ENCODE measurements at places on chromosomes 12 and 14.

DNA sequence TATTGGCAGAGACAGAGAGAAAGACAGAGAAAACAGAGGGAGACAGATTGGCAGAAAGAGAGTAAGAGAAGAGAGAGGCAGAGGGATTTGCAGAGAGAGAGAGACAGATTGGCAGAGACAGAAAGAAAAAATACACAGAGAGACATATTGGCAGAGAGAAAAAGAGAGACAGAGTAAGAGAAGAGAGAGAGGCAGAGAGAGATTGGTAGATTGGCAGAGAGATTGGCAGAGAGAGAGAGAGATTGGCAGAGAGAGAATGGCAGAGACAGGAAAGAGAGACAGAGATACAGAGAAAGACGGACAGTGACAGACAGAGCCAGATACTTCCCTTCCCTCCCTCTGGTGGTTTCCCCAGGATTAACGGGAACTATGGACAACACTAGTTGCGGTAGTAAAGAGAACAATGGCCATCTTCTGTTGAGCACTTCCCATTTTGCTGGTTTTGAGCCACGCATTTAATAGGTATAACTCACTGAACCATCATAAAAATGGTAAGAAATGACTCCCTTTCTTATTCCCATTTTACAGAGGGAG is 2.6 kb upstream of the NOS1 start:
- no peak for DNase-seq

- no peak for DNase-seq
These were observed 125.2 kb downstream of the NTF3 start for GRCh38 chr12:5556946-5557673.

- peak; percentile 74 for DNase-seq
These were observed 10.1 kb downstream of the NUDT4 start for GRCh38 chr12:93387780-93388179.

DNA sequence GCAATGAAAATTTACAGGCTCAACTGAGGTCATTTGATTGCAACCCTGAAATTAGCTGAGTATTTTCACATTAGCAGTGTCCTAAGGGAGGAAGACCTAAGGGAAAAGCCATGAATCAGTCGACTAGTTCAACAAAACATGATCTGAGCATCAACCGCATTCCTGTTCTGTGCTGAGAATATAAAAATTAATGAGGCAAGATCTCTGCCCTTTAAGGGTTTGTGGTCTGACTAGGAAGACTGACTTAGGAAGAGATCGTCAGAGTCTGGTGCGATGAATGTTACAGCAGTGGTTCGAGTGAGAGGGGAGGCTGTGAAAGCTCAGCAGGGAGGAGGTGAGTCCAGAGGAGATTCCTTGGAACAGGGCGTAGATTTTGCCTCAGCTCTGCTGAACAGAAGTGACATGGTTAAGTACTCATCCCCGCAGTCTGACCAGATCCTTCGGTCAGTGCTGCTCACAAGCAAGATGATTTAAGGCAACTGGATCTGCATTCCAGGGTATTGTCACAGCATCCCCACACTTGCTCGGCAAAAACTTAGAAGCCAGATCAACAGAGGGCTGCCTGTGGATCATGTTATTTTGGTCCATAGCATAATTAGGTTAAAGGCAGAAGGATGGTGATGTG is 49.6 kb downstream of the BMAL2 start:
- no peak for DNase-seq

GRCh38 chr14:90398841-90399540 is 2.2 kb downstream of the CALM1 start:
- DNase-seq = no peak

- no peak for DNase-seq
These were observed 32.6 kb upstream of the DHRS7 start for GRCh38 chr14:60197629-60198303.

GRCh38 chr12:94805749-94806529 is 155.6 kb upstream of the TMCC3 start:
- no peak for DNase-seq

- no peak for DNase-seq
These were observed 22.7 kb downstream of the CDKL1 start for GRCh38 chr14:50373959-50374358.

GRCh38 chr14:34113005-34113511 is 162.2 kb upstream of the EGLN3 start:
- DNase-seq = no peak

DNA sequence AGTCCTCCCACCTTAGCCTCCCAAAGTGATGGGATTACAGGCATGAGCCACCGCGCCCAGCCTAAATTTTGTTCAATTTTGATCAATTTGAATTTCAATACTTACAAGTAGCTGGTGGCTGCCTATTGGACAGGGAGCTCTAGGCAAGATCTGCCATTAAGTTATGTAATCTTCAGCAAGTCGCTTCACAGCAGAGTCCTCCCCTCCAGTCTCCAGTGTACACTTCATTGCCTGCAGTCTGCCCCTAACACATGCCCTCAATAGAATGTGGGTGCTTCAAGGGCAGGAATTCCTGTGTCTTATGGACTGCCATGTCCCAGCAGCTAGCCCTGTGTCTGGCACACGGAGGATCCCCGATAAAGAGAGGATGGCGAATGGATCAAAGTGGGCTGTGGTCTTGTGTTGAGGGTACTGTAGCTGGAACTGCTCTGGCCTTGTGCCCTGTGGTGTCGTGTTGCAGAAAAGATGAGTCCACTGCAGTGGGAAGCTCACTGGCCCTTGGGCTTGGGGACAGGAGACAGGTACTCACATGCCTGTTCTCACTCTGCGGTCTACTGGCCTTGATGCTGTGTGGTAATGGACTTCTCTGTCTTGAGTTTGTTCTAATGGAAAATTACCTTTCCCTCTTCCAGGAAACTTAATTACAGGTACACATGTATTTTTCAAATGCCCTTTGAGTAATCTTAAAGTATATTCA is 67.6 kb downstream of the TECPR2 start:
- no peak for DNase-seq

DNA sequence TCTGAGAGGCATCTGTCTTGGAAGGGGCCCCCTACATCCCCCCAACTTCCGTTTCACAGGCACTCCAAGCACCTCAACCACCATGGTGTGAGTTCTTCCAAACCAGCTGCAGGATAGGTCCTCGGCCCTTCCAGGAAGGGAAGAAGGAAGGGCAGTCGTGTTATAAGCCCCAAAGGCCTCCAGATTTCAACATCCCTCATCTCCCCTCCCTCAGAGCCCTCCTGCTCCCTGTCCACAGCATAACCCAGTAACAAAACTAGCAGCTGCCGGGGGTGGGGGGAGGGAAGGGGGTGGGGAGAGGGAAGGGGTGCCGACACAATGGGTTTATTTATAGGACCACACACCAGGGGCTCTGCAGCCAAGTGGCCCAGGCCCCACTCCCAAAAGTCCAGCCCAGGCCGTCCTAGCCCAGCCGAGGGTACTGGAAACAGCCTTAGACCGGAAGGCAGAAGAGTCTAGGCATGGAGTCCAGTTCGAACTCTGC is 18.3 kb downstream of the NCKAP5L start:
- DNase-seq = no peak

GRCh38 chr14:98069712-98070171 is 1202.3 kb downstream of the BCL11B start:
- no peak for DNase-seq

GRCh38 chr12:14418451-14418890 is 53.0 kb downstream of the ATF7IP start:
- DNase-seq = no peak

- DNase-seq = no peak
These were observed 812.1 kb upstream of the NOVA1 start for GRCh38 chr14:27409944-27410343.

DNA sequence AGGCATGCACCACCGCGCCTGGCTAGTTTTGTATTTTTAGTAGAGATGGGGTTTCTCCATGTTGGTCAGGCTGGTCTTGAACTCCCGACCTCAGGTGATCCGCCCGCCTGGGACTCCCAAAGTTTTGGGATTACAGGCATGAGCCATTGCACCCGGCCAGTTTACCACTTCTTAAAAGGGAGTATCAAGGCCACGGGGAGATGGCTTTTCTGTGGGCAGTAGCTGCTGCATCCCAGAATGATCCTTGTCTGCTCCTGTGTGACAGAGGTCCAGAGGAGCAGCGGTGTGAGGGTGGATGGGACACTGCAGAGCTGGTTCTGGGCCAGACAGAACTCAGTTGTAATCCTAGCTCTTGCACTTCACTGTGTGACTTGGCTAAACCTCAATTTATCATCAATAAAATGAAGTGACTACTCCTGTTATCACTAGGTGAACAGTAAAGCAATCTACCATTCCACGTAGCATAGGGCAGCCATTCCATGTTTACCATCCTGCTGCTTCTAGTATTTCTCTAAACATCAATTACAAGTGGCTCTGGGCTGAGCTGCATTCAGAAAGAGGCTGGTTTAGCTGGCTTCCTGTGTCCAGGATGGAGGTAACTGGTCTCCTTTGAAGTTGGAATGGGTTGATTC is 3.0 kb upstream of the NPFF start:
- DNase-seq = no peak

GRCh38 chr14:87443787-87444186 is 549.2 kb downstream of the GALC start:
- DNase-seq = no peak

DNA sequence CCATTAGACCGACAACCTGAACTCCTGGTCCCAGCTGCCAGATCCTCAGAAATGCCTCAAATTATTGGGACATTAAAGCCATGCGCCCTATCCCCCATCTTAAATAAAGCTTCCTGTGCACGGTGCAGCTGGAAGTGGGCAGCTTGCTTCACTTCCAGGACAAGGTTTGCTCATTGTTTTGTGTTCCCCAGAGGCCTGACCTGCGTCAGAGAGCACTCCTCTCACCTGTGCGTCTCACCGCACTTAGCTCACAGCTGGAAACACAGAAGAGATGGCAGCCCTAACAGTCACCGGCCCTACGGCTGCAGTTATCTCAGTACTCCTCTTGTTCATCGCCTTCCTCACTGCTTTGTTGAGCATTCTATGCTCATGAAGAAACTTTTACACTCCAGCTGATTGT is 135.5 kb downstream of the ANO2 start:
- no peak for DNase-seq

DNA sequence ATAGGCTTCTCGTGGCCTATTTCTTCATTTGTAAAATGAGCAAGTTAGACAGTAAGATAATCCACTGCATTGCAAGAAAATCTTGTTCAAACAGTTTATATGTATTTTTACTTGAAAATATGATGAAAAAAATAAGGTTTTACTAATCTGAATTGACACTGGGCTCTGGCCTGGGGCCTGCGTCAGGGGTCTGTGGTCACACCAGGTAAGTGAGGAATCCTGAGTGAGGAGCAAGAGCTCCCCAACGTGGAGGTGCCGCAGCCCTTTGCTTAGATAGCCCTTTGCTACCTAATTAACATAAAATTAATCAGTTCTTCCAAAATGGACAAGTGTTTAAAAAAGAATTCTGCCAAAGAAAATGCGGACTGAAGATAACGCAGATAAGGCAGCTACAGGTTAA is 39.1 kb upstream of the STAB2 start:
- DNase-seq = no peak

DNA sequence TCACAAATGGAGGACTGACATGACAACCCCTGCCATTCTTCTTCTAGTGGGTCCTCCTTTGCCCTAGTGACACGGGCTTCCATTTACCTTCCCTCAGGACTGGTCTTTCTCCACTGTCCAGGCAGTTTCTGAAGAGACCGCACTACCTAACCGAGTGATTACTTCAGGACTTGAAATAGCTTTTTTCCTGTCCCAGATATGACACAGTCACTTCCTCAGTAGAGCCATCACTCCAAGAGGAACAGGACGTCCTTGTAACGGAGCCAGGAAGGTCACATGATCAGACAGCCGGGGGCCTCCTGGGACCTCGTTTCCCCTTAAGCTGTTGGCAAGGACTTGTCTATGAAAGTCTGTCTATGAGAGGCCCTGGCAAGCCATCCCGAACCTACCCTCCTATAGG is 62.3 kb downstream of the FOS start:
- no peak for DNase-seq

DNA sequence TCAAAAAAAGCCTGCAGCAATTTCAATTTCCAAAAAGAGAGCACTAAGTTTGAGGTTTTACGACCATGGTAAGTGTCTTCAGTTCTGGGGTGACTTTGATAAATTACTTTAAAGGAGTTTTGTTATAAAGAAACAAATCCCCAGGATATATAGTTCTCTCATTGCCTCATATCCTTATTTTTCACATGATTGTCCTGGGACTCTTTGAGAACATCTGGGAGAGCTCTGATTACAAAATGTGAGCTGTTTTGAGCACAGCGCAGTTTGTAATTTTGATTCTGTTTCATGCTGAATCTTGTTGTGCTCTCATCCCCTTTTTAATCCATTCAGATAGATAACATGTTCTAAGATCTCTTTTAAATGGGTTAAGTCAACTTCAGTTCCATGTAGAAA is 67.7 kb upstream of the DCN start:
- no peak for DNase-seq

GRCh38 chr12:82803201-82803600 is 116.5 kb downstream of the TMTC2 start:
- DNase-seq = no peak

DNA sequence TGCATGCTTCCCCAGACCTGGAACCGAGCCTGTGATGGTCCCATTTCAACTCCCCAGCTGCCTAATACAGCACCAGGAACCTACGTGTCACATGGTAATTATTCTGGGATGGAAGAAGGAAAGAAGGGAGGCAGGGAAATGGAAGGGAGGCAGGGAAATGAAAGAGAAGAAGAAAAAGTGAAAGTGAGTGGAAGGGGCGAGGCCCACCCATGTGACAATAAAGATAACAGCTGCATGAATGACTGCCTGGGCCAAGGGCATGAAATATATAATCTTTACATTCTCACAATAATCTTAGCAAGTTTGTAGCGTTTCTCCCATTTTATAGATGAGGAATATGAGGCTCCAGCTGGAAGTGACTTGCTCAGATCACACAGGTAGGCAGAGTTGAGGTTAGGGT is 245.0 kb upstream of the PWP1 start:
- DNase-seq = no peak

DNA sequence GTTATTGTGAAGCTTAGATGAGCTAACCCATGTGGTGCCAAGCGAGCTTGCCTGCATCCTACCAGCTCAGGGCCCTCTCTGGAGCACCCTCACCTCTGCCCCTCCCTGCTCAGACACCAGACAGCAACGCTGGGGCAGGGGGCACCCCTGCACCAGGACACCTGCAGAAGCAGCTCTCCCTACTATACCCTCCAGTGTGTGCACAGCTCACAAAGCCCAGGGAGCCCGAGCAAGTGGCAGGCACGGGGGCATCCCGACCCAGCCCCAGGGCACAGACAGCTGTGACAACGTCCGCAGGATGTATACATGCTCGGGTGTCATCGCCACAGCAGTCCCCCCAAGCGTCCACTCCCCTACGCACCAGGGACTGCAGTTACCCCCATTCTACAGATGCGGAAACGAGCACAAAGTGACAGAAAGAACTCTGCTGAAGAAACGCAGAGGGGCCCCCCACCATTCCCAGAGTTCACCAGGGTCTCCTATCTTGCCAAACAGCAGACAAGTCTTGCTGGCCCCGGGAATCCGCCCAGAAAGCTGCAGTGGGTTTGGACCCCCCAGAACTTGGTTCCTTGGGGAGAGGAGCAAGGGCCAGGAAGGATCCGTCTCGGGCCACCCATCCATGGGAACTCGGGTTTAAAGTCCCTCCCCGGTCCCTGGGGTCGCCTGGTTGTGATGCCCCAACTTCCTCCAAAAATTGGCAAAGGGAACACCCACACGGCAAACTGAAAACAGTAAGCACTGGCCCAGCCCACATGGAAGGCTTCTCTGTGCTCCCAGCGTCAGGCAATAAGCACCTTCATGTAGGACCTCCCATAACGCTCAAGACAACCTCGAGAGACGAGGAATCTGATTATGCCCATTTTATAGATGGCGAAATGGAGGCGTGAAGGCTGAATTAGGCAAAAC is 12.0 kb downstream of the NCOR2 start:
- DNase-seq = no peak

GRCh38 chr12:26513363-26514043 is 318.1 kb downstream of the SSPN start:
- DNase-seq = no peak

GRCh38 chr12:103336940-103337339 is 158.8 kb downstream of the C12orf42 start:
- DNase-seq = no peak
